Caco-2 (cell line): ENCODE measurements at places on chromosomes 1 and 21.

DNA sequence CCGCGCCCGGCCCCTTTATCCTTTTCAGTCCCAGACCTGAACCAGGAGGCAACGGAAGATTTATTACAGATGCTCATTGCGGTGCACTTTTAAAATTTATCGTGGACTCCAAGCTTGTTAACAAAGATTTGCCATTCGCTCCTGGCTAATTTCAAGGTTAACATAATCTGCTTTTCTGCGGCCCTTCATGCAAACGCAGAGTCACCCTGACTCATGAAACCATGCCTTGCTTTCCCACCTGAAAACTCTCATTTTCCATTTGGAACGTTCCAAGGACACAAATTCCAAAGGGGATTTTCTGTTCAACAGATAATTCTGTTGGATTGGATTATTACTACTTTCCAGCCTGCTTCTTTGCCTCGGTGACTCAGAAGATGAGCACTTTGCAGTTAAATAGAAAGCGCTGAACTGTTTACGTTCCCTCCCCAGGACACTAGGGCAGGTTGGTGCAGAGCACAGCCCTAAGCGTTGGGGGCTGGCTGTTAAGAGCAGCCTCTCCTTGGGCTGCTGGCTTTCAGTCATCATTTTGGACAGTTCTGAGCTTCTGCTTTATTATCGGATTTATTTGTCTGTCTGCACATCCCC is 51.1 kb downstream of the CD247 start:
- no peak for DNase-seq

DNA sequence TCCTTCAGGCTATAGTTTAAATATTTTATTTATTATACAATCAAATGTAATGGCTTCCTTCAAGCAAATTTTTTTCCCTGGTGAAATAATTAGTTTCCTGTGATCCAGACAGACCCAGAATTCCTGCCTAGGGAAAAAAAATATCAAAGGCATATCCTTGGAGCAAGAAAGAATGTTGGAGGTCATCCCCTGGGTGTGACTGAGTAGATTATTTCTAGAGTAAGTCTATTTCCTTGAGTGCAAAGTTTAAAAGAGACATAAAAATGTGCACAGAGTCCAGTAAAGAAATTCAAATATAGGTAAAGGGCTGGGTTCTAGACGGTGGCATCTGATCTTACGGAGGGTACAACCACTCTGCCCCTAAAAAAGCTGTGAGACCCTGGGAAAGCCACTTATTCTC is 32.2 kb upstream of the SAMD13 start:
- DNase-seq: no peak

- DNase-seq: no peak
Measured at GRCh38 chr1:168091720-168092550, 44.8 kb downstream of the GPR161 start.

DNA sequence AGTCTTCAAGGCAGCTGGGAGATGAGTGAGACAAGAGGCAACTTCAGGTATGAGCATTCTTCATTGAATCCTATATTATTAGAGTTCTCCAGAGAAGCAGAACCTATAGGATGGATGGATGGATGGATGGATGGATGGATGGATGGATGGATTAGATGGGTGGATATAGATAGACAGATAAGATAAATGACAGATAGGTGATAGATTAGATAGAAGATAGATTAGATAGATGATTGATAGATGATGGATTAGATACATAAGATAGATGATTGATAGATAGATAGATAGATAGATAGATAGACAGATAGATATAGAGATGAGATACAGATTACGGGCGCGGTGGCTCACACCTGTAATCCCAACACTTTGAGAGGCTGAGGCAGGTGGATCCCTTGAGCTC is 43.2 kb upstream of the SPOCD1 start:
- DNase-seq: no peak

DNA sequence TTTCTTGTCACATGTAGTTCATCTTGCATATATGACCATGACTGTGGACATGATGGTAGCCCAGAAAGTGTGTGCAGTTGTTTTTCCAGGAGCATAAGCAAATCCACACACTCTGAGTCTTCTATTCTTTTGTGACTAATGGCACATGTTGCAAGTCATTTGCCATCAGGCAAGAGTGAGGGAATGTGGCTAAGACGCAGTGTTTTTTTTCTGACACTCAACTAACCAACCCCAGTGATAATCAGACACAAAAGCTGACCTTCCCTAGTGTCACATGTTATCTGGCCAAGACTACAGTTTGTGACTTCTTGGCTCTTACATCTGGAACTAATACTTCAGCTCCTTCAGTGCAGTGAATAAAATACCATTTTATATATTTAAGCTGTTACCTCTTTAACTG is 108.8 kb downstream of the ITSN1 start:
- no peak for DNase-seq

DNA sequence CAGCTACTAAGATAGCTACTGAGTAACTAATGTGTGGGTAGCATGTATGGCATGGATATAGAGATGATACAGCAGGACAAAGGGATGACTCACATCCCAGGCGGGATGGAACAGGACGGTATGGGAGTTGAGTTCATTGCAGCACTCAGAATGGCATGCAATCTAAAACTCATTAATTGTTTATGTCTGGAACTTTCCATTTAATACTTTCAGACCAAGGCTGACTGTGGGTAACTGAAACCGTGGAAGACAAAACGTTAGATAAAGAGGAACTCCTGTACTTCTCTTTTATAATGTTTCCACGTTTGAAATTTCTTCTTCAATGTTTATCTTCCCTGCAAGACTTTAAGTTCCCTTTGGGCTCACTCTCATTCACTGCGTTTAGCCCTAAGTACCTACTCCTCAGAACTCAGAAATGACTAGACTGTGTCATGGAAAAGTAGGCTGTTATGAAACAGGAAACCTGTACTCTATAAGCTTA is 151.9 kb downstream of the MAGI3 start:
- no peak for DNase-seq

- DNase-seq: no peak
Measured at GRCh38 chr1:206537141-206537540, 29.8 kb downstream of the RASSF5 start.

DNA sequence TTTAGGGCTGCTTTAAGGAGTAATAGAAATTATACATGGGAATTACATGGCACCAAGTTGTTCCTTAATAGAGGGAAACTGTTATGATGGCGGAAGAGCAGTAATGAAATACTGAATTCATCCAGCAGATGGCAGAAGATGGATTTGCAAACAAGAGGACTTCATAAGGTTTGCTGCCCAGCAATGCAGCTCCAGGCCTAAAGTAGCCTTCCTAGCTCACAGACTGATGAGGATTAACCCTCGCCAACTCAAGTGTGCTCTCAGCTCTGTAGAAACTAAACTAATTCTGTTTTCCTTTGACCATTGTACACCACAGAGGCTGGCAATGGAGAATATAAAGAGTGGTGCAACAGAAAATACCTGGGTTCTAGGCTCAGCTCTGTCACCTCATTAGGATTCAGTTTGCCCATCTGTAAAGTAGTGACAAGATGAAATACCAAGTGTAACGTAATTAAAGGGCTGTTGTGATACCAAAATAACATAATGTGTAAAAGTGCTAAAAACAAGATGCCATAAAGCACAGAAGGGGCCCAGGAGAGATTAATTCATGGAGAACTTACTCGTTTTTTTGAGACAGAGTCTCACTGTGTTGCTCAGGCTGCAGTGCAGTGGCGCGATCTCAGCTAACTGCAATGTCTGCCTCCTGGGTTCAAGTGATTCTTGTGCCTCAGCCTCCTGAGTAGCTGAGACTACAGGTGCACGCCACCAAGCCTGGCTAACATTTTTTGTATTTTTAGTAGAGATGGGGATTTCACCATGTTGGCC is 102.4 kb upstream of the SERBP1 start:
- DNase-seq: peak; percentile 65

GRCh38 chr21:21101911-21102310 is 103.7 kb downstream of the NCAM2 start:
- peak; percentile 46 for DNase-seq
